Cortex of kidney (tissue), 1 donor: ENCODE measurements at places on chromosomes 11 and 22.

- DNase-seq: no peak
Observed at GRCh38 chr11:12110714-12111548, 541 bp downstream of the MICAL2 start.

GRCh38 chr11:10041748-10042446, 252.1 kb downstream of the SBF2 start:
- DNase-seq: no peak

GRCh38 chr11:27963370-27963769, 144.6 kb downstream of the KIF18A start:
- no peak for DNase-seq

DNA sequence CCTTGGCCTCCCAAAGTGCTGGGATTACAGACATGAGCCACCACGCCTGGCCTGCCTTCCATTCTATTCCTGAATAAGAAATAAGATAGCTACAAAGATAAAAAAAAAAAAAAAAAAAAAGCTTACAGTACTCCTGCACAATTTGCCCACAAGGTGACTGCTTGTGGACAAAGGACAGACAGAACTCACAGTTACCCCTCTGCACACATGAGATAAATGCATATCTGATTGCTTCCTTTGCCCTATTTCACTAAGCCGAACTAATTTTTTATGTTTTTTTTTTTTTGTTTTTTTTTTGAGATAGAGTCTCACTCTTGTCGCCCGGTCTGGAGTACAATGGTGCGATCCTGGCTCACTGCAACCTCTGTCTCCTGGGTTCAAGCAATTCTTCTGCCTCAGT, 23.6 kb upstream of the HSPA8 start:
- no peak for DNase-seq

GRCh38 chr11:6545917-6546605, 49.0 kb downstream of the DNHD1 start:
- DNase-seq: no peak

- no peak for DNase-seq
Observed at GRCh38 chr11:80284946-80285785, 844.3 kb upstream of the TENM4 start.

GRCh38 chr11:3087821-3088800, 30.9 kb upstream of the CARS1 start:
- DNase-seq: no peak

DNA sequence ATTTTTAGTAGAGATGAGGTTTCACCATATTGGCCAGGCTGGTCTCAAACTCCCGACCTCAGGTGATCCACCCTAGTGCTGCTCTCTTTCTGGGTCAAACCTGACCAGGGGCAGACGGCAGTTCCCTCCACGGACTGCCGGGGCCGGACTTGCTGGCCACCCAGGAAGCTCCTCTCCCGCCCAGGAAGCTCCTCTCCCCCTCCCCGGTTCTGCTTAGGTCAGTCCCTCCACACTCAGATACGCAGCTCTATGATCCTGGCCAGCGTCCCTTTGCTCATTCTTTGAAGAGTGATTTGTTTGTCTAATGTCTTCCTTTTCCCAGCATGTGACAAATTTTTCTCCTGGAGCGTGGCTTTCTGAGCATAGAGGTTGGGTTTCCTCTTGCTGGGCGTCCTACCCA, 125.3 kb upstream of the B3GAT1 start:
- no peak for DNase-seq

- DNase-seq: no peak
Observed at GRCh38 chr11:106456647-106457046, 379.2 kb downstream of the AASDHPPT start.

GRCh38 chr11:46711303-46711702, 7.7 kb upstream of the F2 start:
- DNase-seq: no peak

DNA sequence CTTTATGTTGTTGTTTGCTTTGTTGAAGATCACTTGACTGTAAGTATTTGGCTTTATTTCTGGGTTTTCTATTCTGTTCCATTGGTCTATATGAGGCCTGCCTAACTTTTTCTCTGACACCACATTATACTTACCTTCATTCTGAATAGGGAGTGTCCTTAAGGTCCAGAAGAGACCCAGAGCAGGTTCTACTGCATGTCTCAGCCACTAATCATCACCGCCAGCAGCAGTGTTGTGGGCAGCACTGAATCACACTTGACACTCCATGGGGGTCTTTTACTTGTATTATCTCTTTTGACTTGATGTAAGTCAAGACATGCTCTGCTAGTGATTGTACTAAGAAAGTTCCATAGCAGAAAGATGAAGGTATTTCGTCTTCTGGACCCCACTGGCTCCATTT, 274.9 kb downstream of the TENM4 start:
- DNase-seq: no peak

GRCh38 chr11:120704256-120704750, 192.8 kb downstream of the GRIK4 start:
- DNase-seq: no peak

- DNase-seq: no peak
Observed at GRCh38 chr11:46901156-46901555, 17.2 kb downstream of the LRP4 start.

- DNase-seq: no peak
Observed at GRCh38 chr11:110158317-110159200, 65.4 kb downstream of the ZC3H12C start.

- no peak for DNase-seq
Observed at GRCh38 chr11:429931-430456, 11.8 kb downstream of the ANO9 start.

DNA sequence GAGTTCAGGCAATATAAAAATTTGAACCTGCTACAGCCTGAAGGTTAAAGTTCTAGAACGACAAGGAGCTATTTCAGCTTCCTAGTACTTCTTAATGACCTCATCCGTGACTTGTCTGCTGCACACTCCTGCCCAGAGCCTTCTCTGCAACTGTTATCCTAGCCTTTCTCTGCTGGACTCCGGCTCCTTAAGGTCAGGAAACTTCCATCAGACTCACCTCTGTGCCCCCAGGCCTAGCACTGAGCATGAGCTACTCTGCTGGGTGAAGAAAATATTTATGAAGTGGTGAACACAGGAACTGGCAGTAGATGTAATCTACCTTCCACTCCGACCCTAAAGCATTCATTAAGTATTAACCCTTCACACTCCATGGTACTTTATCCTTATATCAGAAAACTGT, 18.4 kb downstream of the CSNK2A3 start:
- DNase-seq: no peak

DNA sequence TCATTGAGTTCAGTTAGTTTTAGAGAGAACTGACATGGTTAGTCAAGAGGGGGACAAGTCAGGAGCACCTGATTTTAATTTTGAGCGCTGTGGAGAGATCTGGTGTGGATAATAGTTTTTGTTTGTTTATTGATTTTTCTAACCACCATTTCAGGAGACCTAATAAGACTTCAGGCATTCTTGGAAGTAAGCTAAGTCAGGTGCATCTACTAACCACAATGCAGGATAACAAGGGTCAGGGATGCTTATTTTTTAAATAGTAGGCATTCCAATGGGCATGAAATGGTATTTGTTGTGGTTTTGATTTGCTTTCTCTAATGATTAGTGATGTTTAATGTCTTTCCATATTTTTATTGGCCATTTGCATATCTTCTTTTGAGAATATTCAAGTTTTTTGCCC, 212.1 kb downstream of the NAV2 start:
- DNase-seq: no peak

GRCh38 chr11:27452147-27452546, 20.4 kb downstream of the LGR4 start:
- no peak for DNase-seq

- DNase-seq: no peak
Observed at GRCh38 chr11:27174021-27174420, 133.4 kb downstream of the BBOX1 start.

DNA sequence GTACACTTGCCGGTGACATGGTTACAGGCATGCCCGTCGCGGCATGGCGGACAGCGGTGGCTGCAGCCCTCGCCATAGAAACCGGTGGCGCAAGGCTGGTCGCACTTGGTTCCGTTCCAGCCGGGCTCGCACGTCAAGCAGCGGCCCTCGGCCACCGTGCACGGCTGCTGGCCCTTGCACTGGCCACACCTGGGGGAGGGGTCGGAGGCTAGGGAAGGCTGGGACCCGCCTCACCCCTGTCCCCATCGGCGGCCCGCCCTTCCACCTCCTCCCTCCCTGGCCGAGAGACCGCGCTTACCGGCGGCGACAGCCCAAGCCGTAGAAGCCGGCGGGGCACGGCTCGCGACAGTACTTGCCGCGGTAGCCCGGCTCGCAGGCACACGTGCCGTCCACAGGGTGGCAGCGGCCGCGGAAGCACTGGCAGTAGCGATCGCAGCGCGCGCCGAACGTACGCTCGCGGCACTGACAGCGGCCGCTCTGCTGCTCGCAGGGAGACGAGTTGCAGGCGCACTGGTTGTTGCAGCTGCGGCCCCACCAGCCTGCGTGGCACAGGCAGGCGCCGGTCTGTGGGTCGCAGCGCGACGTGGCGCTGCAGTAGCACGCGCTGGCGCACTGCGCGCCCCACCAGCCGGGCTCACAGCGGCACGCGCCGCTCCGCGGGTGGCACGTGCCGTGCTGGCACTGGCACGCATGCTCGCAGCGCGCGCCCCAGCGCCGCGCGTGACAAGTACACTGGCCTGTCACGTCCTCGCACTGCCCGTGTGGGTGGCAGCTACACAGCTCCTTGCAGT, 6.7 kb downstream of the SCARF2 start:
- DNase-seq: no peak

DNA sequence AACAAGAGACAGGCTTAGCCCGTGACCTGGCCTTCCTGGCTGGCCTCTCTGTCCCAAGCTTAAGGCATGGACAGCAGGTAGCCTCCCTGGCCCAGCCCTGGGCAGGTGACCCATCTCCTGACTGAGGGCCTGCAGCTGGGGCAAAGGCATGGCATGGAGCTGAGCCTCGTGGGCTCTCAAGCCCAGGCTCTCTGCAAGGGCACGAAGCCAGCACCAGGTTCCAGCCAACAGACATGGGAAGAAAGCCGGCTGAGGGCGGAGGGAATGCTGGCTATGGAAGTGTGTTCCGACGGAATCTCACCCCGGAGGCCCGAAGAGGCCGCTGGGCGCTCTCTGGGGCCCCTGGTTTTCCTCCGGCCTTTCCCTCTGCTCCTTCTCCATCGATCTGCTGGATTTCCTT, 12.9 kb downstream of the DNAL4 start:
- DNase-seq: no peak

DNA sequence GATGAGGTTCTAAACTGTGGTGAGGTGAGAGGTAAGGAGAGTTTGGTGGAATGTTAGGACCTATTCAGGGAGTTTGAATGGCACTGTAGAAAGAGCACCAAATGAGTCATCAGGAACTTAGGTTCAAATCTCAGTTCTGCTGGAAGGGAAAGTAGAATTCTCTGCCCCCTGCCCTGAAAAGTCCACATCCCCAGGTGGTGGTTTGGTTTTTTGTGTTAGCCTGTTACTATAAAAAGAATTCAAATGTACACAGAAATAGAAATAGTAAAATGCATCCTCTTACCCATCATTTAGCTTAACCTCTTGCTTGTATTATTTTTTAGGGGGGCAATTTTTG, 20.2 kb downstream of the PPFIBP2 start:
- DNase-seq: no peak

DNA sequence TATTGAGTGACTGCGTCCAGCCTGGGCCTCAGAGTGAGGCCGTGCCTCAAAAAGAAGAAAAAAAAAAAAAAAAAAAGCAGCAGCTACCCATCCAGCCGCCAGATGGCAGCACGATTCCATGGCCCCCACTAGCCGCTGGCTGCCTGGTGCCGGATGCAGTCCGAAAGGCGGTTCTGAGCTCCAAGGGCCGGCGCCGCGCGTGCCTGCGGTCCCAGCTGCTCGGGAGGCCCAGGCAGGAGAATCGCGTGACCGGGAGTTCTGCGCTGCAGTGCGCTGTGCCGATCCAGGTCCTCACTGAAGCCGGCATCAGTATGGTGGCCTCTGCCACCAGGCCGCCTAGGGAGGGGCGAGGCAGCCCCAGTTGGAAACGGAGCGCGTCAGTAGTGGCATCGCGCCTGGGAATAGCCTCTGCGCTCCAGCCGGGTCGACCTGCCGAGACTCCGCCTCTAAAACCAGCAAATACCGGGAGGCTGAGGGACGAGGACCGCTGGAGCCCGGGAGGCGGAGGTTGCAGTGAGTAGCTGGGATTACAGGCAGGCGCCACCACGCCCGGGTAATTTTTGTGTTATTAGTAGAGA, 19.3 kb downstream of the SCARF2 start:
- no peak for DNase-seq

GRCh38 chr11:72174302-72175070, 17.5 kb upstream of the FOLR1 start:
- no peak for DNase-seq

GRCh38 chr22:17639247-17639741, 737 bp downstream of the BCL2L13 start:
- DNase-seq: no peak

- DNase-seq: no peak
Observed at GRCh38 chr11:131234221-131234620, 136.2 kb upstream of the NTM start.

DNA sequence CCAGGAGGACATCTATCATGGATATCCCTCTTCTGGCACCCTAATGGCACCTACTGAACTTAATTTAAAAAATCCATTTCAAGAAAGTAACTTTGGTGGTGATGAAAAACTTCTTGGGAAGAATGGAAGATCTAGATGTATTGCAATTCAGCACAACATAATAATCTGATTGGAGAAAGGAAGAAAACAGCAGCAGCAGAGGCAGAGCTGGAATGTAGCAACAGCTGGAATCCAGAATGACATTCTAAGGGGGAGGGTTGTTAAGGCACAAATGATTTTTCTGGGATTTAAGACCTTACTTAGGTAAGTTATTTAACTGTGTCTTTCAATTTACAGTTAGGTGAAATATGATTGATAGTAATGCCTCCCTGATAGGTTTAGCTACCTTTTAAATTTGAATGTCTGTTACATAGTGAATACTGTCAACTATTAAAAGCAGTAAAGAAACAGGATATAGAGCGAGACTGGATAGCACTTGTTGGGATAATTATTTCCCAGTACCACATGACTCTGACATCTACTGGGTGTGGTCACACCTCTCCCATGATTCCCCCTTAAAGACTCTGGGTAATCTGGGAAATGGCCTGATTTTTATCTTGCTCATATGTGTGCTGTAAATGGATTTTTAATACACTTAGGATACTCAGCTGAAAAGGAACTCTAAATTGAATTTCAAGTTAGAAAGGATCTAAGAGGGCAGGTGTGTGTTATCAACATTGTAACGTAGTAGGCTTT, 11.7 kb downstream of the CAPRIN1 start:
- no peak for DNase-seq

- DNase-seq: no peak
Observed at GRCh38 chr11:131561501-131561900, 191.1 kb downstream of the NTM start.

- no peak for DNase-seq
Observed at GRCh38 chr11:60204922-60205321, 22.0 kb upstream of the MS4A6A start.

- DNase-seq: no peak
Observed at GRCh38 chr11:134275534-134276395, at the start of gene GLB1L3. TSS of gene GLB1L3 (plus strand) at chr11:134276379. CDS start at chr11:134276741, 362 bp downstream.

- DNase-seq: no peak
Observed at GRCh38 chr11:18907391-18907790, 31.8 kb downstream of the MRGPRX1 start.

GRCh38 chr22:46473021-46473779, 64.2 kb downstream of the CELSR1 start:
- DNase-seq: no peak
